ENCODE measurements at places on chromosomes 2 and 18.

DNA sequence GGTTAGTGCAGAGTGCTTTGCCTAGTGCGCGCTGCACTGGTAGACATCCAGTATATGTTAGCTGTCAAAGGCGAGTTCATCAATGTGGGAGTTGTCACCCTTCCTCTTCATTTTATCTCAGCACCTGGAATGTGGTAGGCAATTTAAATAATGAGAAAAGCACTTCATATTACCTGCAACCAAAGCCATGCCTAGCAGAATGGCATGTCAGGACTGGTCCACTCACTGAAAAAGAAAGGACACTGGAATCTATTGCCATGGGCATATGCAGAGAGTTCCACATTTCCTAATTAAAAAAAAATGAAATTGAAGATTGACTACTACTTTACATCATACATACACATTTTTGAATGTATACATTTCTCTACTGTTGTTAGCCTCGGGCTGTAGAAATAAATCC, 139.6 kb downstream of the PAX3 start:
- no peak for DNase-seq

DNA sequence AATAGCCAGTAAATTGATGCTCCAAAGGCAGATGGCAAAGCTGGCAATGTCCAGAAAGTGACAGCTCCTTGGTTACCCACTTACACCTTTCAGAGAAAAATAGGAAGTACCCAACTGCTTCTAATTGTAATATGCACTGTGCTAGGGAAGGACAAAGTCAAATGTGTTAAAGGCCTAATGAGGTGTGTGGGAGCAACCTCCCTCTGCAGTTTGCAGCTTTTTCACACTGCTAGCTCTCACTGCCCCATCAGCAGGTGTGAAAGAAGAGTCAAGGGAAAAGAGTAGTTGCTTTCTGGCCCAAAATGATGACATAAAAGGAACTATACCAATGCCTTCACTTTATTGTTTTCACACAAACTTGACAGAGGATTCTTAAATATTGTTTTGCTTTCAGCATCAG, 284.1 kb upstream of the SETBP1 start:
- DNase-seq = no peak

DNA sequence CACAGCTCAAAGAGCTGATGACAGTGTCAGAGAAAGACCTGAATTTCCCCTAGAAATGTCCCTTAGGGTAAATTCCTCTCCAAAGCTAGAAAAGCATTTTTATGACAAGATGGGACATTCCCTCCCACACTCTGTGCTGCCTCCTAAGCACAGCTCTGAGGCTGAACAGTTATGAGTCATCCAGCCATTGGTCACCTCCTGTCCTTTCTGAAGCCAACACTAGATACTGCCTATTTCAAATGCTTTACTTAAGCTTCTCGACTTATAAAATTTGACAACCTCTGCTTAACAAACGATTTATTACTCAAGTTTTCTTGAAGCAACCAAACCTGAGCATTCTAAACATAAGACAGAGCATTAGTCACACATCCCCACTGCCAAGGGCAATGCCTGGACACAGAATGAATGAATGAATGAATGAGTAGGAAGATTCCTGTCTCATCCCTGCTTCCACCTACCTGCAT, 35.4 kb downstream of the B4GALT6 start:
- peak; percentile 71 for DNase-seq

- no peak for DNase-seq
Measured at GRCh38 chr2:2641541-2642410, 310.7 kb upstream of the MYT1L start.

- DNase-seq = peak; percentile 78
Measured at GRCh38 chr18:35861367-35862118, 110.9 kb upstream of the RMP24 start.

DNA sequence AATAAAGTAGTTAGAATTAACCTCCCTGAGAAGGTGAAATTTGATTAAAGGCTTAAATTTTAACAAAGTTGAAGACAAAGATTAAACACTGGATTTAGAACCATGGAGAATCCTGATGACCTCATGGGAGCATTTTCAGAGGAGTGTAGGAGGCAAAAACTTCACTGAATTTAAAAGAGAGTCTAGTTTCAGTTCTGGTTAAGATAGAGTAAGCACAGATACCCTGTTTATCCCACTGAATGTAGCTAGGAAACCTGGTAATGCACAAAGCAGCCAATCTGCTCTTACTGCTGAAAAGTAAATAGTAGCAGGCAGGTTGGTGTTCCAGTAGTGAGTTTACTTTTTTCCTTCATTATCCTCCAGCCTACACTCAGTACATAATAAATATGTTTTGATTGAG, 654.9 kb upstream of the SYT4 start:
- DNase-seq = no peak
